ENCODE measurements at places on chromosomes 5 and 9. TPM values are rescaled to one million over a fixed set of nuclear protein-coding genes. Genes with fewer than 3 reads are reported as not detected.

- DNase-seq = peak; percentile 90
Measured at GRCh38 chr5:96661855-96662724, at the start of gene CAST. Gene CAST (plus strand): TSS chr5:96662376. CDS start chr5:96662423, 47 bp downstream.

GRCh38 chr5:180669661-180670060 lies 20.3 kb upstream of the FLT4 start:
- no peak for DNase-seq

PGM5 gene
- 70.9 TPM for total RNA-seq

DNA sequence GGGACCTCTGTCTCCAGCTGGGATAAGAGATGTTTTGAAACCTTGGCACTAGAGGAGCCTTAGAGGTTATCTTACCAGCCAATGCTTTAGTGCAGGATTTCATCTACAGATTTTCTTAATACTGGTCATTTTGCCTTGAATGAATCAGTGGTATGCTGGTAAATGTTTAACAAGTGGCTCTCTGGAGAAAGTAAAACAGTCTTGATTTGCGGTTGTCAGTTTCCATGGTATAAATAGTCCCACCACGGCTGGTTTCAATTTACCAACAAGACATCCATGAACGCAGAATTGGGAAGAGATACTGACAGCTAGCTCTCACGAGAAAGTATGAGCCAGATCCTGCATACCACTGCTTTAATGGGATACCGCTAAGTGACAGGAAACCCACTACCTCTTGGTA lies 56.7 kb upstream of the CXCL14 start:
- no peak for DNase-seq

- no peak for DNase-seq
Measured at GRCh38 chr5:148939676-148940075, 113.3 kb downstream of the ADRB2 start.

CLPTM1L gene
- total RNA-seq = 23.6 TPM

DNA sequence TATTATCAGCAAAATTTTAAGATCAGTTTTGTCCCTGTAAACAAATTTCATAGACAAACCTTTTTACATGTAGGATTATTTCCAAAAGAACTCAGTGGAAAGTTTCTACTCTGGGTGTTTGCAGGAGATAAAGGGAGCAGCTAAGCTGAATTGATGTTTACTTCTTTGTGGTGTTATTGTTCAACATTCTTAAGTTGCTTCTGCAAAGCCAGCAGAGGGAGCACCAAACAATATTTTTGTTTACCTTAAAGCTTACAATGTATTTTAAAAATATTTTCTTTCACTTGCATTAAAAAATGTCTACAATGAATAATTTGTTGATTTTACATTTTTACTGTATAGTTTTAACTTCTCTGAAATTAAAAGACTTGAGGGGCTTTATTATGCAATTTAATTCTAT lies 135.4 kb downstream of the ATG10 start:
- no peak for DNase-seq

All from ascending aorta (tissue), 2 donors.